Right hindlimb (tissue), 1 donor: ENCODE measurements at places on chromosomes 6 and 20.
A peak's percentile ranks its signal among the peaks of the same experiment; 100 is the strongest.

DNA sequence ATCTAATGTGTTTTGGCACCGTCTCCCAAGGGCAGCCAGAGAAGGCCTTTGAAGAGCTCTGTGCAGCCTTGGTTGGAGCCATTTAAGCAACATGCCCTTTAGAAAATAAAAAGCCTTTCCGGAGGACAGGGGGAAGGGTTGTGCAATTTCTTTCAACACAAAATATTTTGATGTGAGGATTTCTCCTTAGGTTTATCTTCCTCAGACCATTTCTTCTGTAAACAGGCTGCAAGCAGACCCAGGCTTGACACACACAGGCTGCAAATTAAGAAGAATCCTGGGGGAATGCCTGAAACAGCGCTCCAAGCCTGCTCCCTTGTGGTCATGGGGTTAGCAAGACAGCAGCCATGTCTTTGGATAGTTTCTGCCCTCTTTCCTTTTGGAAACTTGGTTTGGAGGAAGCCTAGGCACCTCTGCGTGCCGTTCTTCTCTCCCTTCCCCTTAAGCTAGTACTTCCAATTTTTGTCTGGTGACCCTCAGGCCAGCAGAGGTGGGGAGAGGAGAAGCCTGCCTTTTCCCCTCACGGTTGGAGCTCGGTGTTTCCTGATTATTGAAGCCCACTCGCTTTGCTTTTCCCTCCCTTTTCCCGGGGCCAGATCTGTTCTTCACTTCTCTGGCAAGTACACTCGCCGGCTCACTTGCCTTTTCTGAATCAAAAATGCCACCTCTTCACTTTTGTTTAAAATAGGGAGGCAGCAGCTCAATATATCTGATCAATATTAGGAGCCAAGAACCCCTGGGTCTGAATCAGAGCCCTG, 39.6 kb upstream of the NOX3 start:
- DNase-seq = peak; percentile 32

DNA sequence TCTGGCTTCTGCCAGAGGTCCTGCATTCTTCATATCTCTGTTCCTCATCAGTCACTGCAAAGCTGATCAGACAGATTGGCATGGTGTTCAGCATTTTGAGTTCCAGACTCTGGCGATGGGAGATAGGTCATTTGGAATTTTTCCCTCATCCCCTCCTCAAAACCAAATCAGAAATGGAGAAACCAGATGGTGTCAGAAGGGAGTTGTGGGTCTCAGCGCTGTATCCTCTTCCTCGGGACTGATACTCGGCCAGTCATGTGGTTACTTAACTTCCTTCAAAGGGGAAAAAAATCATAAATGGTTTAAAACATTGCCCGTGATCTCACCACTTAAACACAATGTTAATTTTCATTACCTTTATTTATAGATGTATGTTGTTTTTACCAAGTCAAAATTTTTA, 75.8 kb downstream of the IGF2R start:
- DNase-seq = no peak

DNA sequence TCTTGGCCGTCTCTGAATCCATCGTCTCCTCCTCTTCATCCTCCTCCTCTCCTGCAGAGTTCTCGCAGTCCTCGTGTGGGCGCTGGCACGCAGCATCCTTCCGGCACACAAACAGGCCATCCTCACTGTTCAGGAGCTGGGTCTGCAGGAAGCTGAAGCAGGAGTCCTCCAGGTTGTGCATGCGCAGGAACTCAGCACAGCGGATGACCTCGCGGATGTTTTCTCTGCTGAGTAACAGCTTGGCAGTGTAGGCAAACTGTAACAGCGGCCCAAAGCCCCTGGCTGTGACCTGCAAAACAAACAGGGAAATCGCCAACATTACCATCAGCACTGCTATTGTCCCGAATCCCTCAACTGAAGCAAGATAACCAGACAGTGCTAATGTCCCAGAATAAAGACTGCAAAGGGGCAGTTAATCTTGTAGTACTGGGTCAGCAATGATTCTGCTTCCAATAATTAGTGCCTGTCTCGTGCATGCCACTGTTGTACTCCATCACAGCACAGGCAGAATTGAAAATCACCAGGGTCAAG, 57.4 kb downstream of the GJA10 start:
- no peak for DNase-seq

DNA sequence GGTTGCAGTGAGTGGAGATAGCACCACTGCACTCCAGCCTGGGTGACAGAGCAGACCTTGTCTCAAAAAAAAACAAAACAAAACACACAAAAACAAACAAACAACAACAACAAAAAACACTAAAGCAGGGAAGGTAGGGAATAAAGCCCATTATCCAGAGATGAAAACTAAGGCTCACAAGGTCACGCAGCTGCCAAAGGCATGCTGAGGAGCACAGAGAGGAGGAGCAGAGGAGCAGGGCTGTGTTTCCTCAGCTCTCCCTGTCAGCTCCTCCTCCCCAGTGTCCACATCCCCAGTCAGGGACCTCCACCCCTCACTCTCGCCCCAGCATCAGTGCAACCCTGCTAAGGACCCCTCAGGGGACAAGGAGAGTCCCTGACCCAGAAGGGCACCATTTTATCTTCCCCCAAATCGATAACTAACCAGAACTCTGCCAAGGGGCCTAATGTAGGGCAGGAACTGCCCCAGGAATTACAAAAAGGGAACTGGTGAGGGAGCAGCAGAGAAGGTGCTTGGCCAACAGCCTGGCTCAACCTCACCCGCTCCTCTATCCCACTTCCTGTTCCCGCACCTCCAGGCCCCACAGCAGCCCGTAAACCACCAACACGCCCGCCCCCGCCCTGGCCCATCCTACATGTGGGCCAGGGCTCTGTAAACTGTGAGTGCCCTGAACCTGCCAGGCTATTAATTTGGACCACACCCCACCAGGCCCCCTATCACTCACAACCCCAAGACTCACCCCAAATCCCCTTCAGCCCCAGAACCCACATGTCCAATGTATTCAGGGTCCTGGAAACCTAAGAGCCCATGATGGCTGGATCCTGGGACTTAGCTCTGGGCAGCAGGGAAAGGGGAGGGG, 9.0 kb downstream of the TEAD3 start:
- DNase-seq = no peak

GRCh38 chr20:44471481-44471882, 4.2 kb upstream of the TTPAL start:
- DNase-seq = no peak

DNA sequence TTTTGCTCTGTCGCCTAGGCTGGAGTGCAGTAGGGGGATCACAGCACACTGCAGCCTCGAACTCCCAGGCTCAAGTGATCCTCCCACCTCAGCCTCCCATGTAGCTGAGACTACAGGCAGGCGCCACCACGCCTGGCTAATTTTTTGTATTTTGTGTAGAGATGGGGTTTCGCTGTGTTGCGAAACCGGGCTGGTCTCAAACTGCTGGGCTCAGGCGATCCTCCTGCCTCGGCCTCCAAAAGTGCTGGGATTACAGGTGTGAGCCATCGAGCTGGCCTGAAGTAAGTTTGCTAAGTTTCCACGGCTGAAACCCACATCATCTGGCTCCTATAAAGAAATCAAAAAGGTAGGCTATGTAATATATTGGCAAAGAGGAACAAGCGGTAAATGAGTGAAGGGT, 1.4 kb upstream of the MYLIP start:
- DNase-seq = no peak

GRCh38 chr6:154239392-154239791, 117.2 kb downstream of the IPCEF1 start:
- DNase-seq = no peak

GRCh38 chr20:21134883-21135493, 9.1 kb downstream of the KIZ start:
- no peak for DNase-seq

DNA sequence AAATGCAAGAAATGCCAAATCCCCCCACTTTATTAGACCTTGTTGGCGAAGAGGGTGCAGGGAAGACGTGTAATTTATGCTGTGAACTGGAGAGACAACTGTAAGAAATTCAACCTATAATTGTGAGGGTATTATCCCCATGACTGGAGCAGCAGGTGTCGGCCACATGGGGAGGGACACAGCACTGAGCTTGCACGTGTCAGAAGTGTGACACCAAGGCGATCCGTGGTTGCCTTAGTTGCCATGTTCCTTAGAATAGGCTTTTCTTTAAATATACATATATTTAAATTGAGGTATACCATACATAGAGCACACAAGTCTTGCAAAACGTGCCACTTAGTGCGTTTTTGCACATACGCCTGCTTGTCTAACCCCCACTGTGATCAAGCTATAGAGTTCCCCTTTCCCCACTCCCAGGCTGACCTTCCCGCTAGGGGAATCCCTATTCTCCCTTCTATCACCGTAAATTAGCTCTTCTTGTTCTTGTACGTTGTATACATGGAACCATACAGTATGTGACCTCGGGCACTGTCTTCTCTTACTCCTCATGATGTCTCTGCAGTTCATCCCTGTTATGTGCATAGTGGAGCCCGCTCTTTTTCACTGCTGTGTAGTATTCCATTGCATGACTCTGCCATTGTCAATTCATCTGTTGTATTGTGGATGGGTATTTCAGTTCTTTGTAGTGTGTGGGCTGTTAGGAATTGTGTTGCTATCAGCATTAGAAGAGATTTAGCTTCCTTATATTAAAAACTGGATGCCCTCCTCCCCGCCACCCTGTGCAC, 81.6 kb upstream of the PMEPA1 start:
- peak; percentile 1 for DNase-seq

- DNase-seq = no peak
Measured at GRCh38 chr6:137779982-137780381, 87.1 kb upstream of the TNFAIP3 start.

DNA sequence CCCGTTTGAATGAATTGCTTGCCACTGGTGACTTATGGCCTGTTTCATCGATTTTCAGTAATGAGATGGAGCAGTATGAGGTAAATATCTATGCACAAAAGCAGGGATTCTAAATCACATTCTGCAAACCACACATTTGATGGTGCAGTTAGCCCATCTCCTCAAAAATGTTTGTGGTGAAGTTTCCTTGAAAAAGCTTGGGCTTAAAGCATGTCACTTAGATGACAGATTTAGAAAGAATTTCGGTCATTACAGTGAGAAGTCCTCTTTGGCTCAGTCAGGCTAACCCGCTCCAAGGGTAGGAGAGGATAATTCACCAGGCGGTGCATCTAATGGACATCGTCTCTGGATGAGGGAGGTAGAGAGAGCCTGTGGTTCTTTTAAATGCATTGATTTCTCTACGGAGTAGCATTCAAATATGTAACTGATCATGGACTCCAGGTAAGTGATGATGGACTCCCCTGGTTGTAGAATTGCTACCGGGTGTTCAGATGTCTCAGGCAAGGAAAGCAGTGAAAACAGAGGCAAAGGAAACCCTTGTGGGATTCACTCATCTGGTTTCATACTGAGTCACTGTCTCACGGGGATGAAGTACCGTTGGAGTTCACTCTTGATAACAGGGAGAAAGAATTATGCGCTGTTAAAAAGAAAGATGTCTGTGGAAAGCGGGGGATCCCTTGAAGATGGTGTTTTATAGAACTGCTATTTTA, 65.3 kb downstream of the AIG1 start:
- no peak for DNase-seq

DNA sequence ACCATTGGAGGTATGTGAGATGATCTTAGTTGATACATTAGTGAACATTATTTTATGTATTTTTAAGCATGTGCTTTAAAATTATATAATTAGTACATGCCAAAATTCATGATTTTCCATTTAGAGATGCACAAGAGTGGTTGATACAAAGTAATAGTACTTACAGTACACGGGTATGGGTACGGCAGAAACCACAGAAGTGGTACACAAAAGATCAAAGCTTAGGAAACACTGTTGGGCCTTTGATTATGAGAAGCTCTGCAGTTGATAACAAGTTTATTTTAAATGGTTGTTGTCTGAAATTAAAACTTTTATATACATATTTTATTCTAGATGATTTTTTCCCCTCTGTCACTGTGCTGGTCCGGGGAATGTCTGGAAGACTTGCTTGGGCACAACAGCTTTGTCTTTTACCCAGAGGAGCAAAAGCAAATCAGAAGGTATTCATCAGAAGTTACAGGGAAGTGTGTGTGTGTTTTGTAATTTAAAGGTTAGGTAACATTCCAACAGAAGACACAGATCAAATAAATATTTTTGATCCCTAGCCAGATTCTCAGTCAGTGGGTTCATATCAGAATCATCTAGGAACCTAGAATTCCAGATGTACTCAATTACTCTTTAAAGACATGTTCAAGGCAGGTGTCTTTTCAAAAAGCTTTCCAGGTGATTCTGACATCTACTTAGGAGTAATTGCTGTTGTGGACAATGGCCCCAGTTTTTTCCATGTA, 32.5 kb upstream of the ADIG start:
- no peak for DNase-seq

- no peak for DNase-seq
Measured at GRCh38 chr20:32621891-32622584, 36.9 kb upstream of the NOL4L start.

- no peak for DNase-seq
Measured at GRCh38 chr6:157614026-157614568, 208.9 kb upstream of the SNX9 start.

- no peak for DNase-seq
Measured at GRCh38 chr6:40336296-40336695, 250.9 kb downstream of the LRFN2 start.

GRCh38 chr6:146909376-146909775, 294.8 kb upstream of the STXBP5 start:
- DNase-seq = no peak

DNA sequence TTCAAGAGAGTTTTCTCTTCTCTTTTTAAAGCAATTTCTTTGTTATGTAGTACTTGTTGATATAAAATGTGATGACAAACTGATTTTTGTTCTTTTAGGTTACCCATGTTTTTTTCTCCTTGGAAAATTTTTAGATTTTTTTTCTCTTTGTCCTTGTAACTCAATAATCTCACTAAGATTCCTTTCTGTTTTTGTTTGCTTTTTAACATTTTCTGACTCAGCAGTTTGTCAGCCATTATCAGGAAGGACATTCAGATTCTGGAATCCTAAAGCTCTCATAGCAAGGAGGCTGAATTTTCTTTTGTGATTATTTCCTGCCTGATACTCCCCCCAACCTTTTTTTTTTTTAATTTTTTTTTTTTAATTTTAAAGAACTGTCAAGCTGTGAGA, 75.2 kb upstream of the CITED2 start:
- no peak for DNase-seq

GRCh38 chr20:17542993-17543412, 11.8 kb upstream of the BFSP1 start:
- DNase-seq = peak; percentile 47

DNA sequence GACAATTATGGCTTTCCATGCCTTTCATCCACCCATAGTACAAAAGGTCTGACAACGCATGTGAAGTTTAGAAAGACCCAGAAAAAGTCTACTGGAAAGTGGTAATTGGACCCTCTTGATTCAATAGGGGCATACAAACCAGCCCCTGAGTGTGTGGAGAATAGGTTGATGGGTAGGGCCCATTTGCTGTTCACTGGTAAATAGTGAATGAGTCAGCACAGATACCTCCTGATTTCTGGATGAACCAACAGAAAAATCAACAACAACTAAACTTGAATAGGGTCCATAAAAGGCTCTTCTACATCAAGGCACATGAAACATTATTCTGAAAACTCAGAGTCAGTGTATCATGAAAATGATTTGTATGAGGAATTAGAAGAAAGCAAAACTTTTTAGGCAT, 235.4 kb upstream of the SLC35B3 start:
- no peak for DNase-seq
